ENCODE measurements at places on chromosomes 13 and 19.

GRCh38 chr13:110578363-110578762 is 16.8 kb upstream of the RAB20 start:
- DNase-seq = no peak

DNA sequence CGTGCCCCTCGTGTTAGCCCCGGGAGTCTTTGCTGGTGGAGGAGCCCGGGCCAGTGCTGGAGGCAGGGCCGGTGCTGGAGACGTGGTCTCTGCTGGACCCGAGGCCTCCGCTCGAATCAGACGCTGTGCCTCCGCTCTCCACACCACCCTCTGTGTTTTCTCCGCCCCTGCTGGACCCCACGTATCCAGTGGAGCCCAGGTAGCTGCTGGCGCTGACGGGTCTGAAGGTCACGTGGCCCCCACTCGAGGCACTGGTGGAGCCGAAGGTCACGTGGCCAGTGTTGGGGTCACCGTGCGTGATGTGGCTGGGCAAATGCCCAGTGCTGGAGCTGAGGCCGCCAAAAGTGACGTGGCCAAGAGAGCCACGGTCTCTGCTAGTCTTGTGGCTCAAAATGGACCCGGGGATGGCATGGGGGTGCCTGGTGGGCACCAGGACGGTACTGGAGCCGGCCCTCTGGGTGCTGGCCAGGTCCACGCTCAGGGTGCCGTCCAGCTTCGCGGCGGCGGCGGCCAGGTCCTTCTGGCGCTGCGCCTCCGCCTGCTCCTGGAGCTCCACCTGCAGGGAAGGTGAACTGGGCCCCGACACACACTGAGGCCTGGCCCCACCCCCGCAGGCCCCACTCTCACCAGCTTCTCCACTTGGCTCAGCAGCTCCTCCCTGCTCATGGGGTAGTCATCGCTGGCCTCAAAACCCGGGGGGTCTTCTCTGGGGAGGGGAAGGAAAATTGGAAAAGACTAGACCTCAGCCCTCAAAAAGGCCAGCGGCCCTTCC is 27.3 kb downstream of the ZNF114 start:
- no peak for DNase-seq

DNA sequence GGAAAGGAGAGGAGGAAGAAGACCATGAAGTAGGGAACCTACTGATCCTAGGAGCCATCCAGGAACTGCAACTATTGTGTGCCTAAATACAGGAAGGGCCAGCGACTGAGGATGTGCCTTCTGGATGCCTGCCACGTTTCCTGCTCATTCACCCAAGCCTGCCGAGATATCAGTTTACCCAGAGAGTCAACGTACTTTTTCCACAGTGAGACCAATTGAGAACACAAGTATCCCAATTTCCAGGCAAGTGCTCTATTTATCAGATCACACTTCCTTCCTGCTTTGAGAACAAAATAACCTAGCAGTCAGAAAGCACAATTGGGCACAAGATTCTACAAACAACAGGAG is 122.4 kb downstream of the AKAP11 start:
- DNase-seq = no peak

- no peak for DNase-seq
Measured at GRCh38 chr13:104785952-104786351, 1719.7 kb upstream of the SLC10A2 start.

- DNase-seq = no peak
Measured at GRCh38 chr19:14162871-14163297, 26.5 kb upstream of the ASF1B start.

GRCh38 chr13:28717170-28717569 is 1.6 kb downstream of the SLC46A3 start:
- no peak for DNase-seq

- no peak for DNase-seq
Measured at GRCh38 chr19:1270854-1271527, 1.9 kb downstream of the CIRBP start.

- DNase-seq = peak; percentile 67
Measured at GRCh38 chr19:3670796-3671679, 29.2 kb downstream of the PIP5K1C start.

DNA sequence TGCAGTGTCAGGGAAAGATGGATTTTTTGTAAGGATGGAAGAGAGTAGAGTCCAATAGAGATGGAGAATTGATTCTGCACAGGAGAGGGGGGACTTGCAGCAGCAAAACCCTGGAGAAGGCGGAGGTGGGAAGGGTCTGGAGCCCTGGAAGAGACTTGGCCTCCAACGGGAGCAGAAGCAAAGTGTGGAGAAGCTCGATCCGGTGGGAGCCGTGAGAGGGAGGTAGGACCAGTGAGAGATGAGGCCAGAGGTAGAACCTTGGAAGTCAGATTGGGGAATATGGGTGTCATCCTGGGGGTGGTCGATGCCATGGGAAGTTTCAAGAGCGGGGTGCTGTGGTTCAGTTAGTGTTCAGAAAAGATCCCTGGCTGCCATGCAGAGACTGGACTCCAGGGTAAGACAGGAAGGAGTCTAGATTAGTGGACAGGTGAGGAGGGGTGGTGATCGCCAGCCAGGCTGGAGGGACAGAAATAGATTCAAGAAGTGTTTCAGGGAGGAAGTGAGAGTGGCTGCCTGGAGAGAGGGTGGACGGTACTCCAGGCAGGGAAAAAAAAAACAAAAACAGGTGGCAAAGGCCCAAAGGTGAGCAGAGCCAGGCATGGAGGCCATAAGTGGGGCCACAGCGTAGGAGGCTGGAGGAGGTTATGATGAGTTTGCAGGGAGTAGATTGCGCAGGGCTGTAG is 2.6 kb downstream of the PPP5C start:
- no peak for DNase-seq

DNA sequence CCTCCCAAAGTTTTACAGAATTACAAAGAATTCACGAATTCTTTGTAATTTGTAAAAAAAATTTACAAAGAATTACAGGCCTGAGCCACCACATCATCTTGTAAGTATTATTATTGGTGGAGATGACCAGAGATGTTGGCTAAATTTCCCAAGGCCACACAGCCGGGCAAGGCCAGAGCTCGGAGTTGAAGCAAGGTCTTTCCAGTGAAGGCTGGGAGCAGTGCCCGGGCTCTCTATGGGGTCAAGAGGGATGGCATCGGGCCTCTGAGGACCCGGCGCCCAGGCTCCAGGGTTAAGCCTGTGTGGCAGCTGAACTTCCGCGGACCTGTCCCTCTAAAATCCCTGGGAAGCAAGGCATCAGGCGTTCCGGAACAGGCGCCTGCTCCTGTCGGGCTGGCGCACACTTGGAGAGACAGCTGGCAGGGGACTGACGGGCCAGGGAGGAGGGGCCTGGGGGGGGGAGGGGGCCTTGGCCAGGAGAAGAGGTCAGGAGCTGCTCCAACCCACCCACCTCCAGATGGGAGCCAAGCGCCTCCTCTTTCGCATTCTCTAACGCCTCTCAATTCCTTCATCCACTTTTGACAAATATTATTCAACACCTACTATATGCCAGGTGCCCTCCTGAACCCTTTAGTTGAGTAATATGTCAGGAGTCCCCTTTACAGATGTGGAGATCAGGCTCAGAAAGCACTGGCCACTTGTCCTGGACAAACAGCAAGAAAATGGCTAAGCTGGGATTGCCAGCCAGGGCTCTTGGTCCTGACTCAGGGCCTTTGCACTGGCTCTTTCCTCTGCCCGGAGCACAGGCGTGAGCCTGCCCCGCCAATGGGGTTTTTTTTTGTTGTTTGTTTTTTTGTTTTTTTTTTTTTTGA is 36.8 kb upstream of the SEMA6B start:
- no peak for DNase-seq

DNA sequence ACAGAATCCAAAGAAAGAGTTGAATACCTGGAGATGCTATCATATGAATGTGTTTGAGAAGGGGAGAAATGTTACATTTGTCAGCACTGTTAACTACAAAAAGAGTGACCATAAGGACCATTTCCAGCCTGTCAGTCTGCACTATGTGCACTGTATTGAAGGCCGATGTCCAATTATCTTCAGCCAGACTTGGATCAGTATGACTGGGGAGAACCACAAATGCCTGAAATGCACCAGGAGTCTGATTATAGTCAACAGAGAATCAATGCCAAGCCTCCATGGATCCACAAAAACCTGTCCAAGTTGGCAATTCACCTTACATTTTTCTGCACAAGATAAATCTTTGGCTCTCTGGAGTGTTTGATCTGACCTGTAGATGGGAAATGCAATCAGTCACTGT is 697.5 kb upstream of the SGCG start:
- peak; percentile 42 for DNase-seq

GRCh38 chr19:42166316-42166715 is 34.1 kb upstream of the POU2F2 start:
- no peak for DNase-seq

- no peak for DNase-seq
Measured at GRCh38 chr19:6034512-6034911, 56.6 kb upstream of the RANBP3 start.

- no peak for DNase-seq
Measured at GRCh38 chr19:50181121-50181520, 18.0 kb upstream of the IZUMO2 start.

DNA sequence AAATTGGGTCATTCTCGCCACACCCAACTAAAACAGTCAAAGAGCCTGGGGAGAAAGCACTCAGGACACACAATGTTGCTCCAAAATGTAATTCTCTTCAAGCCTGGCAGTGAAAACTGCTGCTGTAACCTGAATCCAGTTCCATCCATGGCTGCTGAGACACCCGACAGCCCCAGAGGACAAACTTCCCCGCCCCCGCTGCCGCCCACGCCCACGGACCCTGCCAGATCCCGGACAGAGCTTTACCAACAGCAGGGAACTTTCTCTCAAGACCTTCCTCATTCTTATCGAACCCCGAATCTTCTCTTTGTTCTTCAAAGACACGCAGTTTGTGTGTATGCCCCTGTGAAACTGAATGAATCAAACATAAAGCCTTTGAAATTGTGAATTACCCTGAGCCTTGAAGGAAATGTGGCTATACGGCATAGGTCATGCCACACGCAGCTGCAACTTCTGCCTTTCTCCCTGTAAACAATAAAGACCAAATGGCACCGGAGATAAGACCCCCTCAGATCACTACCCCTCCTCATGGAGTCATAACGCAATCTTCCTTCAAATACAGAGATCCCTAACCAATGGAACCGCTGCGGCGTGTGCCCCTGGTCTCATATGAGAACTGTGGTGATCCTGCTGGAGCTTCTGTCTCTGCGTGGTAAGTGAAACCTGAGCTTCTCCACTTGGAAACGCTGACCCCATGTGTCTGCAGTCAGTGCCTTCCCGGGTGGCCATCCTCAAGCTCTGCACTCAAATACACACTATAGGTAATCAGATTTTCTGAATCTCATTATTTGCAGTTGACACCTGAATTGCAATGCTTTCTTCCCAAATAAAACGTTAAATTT is 4.8 kb upstream of the LAMP1 start:
- peak; percentile 20 for DNase-seq

DNA sequence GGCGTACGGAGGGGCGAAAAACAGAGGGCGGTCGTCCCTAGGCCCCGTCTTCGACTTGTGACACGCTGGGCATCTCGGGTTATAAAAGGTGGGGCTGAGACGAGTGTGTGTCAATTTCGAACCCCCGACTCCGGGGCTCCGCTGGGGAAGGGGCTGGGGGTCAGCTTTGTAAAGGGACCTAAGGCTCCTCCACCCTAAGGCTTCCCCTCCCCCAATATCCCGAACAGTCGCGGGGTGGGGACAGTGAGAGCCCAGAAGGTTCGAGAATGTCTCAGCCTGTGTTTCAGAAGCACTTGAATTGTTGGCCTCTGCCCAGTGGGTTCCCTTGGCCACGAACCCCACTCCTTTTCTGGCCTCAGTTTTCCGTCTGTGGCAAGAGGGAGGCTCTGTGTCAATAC is 450 bp downstream of the SELENOW start:
- DNase-seq = peak; percentile 39

GRCh38 chr19:13401388-13401787 is 104.9 kb downstream of the CACNA1A start:
- peak; percentile 26 for DNase-seq

DNA sequence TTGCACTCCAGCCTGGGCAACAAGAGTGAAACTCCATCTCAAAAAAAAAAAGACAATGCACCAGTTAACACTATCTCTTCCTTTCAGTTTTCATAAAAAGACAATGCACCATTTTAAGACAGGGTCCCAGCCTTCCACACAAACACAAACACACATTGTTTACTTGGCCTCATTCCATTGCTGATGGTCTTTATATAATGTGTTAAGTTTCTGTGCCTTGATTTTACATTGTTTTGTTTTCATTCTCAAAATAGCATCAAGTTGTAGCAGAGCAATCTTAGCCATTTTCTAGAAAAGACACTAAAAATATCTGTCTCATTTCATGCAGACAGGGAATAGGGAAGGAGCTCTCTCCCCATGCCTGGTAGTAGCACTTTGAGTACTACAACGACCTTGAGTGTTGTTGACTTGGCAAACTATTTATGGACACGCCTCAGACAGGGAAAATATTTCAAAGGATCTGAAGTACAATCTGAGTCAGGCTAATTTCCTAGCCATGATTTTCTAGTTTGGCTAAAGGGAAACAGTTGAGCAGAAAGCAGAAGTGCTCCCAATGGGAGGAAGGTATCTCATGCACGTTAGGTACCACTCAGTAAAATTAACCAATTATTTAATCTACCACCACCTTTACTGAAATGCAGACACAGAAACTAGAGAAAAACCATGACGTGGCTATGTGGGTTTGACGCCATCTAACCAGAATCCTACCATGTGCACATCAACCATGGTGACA is 120.6 kb downstream of the ABCC4 start:
- DNase-seq = no peak

GRCh38 chr13:23799945-23800344 is 89.3 kb downstream of the MIPEP start:
- peak; percentile 40 for DNase-seq

GRCh38 chr19:9834726-9835506 is at the start of gene PIN1:
PIN1 (plus strand) TSS chr19:9835318; CDS start chr19:9835345, 27 bp downstream.
- DNase-seq = peak; percentile 100

- DNase-seq = peak; percentile 97
Measured at GRCh38 chr19:16559780-16560276, 12.4 kb downstream of the SLC35E1 start.

- DNase-seq = peak; percentile 23
Measured at GRCh38 chr13:94974015-94974951, 261.9 kb upstream of the SOX21 start.

DNA sequence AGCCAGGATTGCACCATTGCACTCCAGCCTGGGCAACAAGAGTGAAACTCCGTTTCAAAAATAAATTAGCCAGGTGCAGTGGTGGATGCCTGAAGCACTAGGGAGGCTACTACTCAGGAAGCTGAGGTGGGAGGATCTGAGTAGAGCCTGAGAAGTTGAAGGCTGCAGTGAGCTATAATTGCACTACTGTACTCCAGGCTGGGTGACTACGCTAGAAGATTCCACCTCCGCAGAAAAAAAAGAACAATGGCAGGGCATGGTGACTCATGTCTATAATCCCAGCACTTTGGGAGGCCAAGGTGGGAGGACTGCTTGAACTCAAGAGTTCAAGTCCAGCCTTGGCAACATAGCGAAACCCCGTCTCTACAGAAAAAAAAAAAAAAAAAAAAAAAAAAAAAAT is 20.5 kb downstream of the HAUS8 start:
- no peak for DNase-seq
